ENCODE measurements at places on chromosomes 1 and 21.

- no peak for DNase-seq
Measured at GRCh38 chr1:20551945-20552727, at the start of gene FAM43B. FAM43B (plus strand) TSS chr1:20552573; CDS start chr1:20552974, 401 bp downstream.

- no peak for DNase-seq
Measured at GRCh38 chr1:108016451-108016920, 51.5 kb upstream of the VAV3 start.

DNA sequence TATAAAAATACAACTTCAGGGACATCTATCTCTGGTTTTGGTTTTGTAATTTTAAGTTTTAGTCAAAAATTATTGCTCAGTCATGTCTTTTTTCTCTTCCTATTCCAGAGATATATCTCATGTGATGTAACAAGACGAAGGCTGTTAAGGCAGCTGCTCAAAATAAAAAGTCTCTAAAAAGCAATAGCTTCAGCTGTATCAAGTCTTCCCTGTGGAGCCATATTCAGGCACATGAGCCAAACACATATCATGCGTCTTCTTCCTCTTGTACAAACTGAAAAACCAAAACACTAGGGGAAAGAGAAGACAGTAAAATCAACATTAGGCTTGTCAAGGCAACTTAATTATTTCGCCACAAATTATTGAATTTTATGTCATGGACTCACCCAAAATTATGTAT, 240.7 kb downstream of the NRIP1 start:
- DNase-seq: no peak

DNA sequence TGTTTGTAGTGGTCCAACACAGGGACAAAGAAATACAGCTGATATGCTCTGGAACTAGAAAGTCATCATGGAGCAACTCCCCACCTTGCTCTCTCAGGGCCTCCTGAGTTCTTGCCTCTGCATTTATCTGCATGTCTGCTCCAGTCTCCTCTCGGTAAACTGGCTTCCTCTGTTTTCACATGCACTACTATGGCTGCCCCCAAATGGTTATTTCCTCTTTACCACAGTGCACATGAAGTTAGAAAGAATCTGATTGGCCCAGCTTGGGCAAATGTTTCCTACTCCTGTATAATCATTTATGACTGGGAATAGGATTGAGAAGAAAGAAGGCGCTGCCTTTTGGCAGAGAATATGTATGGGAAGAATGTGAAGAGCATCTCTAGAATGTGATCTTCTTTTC, 16.5 kb upstream of the PSMB2 start:
- DNase-seq: no peak
